ENCODE measurements at places on chromosomes 13 and 19.

GRCh38 chr13:29535663-29536655, 59.5 kb downstream of the SLC7A1 start:
- no peak for DNase-seq

DNA sequence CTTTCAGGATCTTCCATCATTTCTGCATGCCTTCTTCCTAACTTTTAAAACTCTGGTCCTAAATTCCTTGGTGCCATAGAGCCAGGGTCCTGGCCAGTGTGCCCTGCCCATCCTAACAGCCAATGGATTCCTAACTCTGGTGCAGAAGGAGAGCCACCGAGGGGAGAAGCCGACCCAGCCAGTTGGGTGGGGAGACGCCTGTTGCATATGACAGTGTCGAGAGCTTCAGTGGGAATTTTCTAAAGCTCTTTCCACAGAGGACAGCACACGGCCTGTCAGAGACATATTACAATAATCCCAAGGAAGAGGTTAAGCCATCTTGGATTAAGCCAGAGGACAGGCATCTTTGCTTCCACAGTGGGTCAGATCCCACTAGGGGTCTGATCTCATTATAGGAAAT, 180.4 kb downstream of the ZNF536 start:
- DNase-seq, result no peak

GRCh38 chr13:37475966-37476365, 122.6 kb downstream of the POSTN start:
- DNase-seq, result no peak

DNA sequence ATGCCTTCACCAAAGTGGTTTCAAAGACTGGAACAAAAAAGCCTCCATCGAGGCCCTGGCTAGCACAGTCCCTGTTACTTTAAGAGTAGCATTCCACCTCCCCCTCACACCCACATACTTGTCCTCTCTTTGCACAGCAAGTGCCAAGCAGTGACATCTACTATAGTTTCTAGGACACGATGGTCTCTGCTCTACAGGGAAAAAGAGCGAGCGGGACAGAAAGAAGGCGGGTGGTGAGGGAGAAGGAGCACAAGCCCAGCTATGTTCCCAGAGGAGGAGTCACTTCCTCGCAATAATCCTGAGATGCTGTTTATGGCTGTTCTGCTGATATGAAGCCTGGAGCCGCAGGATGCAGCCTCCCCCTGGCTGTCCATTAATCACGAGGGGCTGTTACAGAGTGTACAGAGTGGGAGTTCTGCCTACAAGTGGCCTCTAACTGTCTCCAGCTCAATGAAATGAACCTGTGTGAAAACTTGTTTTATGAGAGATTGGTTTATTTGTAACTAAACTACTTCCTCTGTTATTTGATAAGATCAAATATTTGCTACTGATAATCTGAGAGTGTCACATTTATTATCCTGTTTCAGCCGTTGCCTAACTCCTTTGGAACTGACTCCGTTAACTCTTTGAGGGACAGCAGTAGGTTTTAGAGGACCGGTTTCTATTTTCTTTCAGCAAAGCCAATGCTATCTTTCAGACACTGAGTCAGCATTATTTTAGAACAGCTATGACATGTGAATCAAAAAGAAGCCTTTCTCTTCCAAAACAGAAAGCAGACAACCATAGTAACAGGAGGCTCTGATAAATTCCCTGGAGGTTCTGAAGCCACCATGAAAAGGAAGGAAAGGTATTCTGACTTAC, 208.0 kb downstream of the SPRY2 start:
- DNase-seq, result no peak

GRCh38 chr13:112938680-112939079, 30.3 kb upstream of the MCF2L start:
- DNase-seq, result no peak

DNA sequence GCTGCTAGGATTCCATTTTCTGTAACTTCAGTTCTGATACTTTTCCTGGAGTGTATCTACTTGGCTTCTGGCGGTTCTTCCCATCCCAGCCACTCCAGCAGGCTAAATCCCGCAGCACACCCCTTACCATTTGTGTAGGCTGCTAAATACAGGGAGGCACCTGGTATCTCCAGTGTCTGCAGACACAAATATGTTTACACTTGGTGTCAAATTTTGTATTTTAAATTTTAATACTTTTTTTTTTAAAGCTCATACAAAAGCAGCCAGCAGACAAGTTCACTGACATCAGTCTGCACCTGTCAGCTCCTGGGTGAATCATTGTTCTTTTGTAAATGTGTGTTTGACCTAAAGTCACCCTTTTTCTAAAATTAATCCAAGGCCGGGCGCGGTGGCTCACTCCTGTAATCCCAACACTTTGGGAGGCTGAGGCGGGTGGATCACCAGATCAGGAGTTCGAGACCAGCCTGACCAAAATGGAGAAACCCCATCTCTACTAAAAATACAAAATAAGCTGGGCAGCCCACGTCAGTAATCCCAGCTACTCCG, 3.4 kb upstream of the ZSCAN4 start:
- DNase-seq, result peak; percentile 61

GRCh38 chr13:47374741-47375140, 477.9 kb upstream of the HTR2A start:
- DNase-seq, result no peak

GRCh38 chr13:98486412-98486811, 90.5 kb downstream of the STK24 start:
- no peak for DNase-seq

GRCh38 chr13:25281193-25281934, 5.9 kb downstream of the MTMR6 start:
- no peak for DNase-seq

GRCh38 chr13:59744747-59745391, 418.9 kb downstream of the DIAPH3 start:
- no peak for DNase-seq

GRCh38 chr19:43524922-43525835, 1.8 kb downstream of the ETHE1 start:
- no peak for DNase-seq

DNA sequence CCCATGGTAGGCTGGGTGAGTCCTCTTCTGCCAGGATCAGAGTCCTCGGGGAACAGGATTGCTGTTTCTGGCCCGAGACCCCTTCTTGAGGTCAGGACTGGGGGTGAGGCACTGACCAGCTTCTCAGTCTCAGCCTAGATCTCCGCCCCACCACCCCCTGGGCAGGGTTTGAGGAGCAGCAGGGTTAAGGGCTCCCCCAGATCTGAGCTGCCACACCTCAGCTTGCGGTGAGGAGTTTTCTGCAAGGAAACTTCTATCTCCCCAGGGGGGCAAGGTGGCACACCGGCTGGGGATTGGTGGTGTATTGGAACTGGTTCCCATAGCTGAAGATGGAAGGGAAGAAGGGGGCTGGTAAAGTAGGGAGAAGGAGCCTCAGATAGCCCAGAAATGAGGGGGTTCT, 19.5 kb downstream of the CHST8 start:
- DNase-seq, result no peak

DNA sequence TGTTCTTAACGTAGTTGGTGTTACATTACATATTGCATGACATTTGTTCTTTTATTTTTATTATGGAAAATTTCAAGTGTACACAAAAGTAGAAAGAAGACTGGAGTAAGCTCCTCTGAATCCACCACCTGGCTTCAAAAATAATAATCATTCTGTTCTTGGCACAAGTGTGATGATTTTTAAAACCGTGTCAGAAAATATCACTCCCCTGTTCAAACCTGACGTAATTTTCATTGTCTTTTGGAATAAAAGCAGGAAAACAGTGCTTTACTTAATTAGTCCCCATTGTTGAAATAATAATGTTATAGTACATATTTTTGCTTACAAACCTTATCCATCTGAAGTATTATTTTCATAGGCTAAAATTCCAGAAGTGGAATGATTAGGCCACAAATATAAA, 41.3 kb upstream of the SCEL start:
- DNase-seq, result no peak

DNA sequence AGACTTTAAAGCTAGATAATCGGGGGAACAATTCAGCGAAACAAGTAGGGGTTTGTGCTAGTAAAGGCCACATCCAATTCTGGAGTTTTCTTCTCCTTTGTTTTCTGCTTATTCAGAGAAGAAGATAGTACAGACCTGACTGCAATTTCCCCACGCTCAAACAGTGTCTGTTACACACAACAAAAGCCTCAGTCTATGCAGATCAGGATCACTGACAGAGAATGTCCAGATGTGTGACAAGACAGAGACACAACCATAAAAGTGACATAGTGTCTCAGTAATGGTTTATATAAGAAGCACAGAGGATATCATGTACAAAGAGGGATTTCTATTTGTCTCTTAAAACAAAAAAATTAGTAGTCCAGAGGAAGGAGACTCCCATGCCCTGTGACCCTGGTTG, 70.7 kb upstream of the GTF3A start:
- DNase-seq, result peak; percentile 41

GRCh38 chr13:38265132-38265497, 84.5 kb upstream of the UFM1 start:
- DNase-seq, result peak; percentile 68

DNA sequence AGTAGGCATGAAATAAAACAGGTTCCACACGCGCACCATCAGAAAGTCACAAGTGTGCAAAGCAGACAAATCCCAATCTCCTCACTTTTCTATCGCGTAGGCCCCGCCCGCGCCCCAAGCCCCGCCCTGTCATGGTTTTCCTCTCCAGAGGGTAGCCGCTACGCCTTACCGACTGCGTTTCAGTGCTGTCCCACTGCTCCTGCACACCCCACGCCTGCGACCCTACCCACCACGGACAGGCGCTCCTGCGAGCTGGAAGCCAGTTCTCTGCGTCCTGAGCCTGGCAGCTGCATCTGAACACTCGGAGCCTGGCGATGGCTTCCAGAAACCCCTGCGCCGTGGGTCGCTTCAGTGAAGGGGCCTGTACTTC, 379 bp upstream of the ZNF470 start:
- peak; percentile 76 for DNase-seq

DNA sequence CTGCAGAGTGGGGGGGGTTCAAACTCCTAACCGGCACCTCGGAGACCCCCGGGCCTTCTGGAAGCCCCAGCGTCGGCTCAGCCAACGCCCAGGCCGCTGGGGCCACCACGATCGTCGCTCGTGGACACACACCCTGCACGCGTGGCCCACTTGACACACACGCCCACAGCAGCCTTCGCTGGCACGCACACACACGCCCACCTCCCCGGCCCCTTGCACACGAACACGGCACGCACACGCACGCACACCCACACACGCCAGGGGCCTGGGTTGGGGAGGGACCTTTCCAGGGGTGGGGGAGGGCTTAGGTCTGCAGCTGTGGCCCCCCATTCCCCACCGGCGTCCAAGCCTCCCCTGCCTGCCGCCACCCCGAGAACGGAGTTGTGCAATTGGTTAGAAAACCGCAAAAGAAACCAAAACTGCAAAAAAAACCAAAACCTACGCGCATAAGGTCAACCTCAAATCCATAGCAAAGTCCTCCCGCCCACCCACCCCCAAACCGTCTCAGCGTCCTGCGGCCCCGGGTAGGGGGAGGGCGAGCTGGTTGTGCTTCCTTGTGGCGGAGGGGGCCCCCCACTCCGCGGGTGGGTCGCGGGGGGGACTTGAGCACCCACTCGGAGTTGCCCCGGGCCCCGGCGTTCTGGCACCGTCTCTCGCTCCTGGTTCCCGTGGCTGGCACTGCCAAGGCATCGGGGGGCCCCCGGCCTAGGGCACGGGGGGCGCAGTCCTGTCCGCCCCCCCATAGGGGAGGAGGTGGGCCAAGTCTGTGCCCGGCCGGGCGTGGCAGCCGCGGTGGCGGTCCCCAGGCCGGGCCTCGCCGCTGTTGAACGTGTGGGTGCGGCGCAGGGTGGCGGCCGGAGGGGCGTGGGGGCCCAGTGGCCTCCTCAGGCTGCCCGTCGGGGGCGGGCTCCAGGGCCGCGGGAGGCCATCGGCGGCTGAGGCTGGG, 3.3 kb upstream of the LRG1 start:
- DNase-seq, result no peak

GRCh38 chr13:108407495-108407894, 138.0 kb downstream of the TNFSF13B start:
- no peak for DNase-seq

DNA sequence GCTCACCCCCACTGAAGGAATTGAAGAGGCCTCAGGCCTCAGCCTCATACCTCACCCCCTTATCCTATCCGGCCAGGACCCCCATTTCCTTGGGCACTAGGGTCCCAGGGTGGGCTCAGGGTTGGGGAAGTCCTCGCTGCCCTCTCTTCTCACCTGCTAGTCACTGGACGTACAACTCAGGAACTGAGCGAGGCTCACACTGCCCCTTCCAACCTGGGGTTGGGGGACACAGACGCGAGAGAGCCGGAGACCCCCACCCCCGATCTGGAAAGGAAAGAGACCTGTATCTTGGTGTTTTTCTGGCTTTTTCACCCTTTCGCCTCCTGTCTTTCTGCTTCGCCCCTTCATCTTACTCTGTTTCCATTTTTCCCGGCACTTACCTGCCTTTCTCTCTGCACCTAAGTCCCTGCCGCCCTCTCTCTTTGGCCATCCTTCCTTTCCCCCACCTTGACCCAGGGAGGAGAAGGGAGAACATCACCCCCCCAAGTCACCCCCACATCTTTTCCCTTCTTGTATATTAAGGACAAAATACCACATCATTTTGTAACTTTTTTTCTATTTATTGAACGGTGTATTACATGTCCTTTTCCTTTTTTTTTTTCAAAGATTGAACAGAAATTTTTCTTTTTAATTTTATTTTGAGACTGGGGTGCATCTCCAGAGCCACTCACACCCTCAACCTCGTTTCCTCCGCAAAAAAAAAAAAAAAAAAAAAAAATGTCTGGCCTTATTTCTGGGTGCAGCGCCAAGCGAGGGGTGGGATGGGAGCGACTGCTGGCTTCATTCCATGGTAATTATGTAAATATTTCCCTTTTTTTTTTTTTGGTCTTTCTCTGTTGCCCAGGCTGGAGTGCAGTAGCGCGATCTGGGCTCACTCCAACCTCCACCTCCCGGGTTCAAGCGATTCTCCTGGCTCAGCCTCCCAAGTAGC, 36.6 kb downstream of the ZSWIM4 start:
- DNase-seq, result no peak

DNA sequence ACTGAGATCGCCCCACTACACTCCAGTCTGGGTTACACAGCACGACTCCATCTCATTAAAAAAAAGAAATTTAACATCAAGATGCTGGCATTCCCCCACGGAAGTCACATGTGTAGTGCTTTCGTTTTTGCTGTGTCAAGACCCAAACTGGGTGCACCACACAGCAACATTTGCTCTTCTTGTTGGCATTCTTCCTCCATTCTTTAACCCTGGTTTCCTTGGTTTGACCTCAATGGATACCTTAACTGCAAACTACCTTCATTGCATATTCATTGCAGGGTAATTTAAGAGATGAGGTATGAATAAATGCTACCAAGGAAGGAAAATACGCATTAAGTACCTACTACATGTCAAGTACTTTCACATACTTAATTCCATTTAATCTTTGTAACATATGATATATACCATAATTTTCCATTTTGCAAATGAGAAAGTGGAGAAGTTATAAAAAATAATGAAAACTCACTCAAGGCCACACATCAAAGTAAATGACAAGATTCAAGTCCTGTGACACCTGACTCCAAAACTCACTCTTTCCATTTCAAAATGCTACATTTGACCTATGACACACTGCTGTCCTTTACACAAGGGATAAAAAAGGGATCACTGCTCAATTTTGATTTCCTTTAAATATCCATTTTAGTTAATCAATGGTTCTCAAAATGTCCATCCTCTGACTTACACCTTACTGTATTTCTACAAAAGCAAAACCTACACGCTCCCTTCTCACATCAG, 59.2 kb downstream of the STK24 start:
- DNase-seq, result no peak

GRCh38 chr13:59299584-59299983, 864.1 kb downstream of the DIAPH3 start:
- no peak for DNase-seq

- no peak for DNase-seq
These were observed 3.3 kb downstream of the OR10H1 start for GRCh38 chr19:15812060-15812722.

Data from DMS53 (cell line).